Right lobe of liver (tissue), 6 donors: ENCODE measurements at places on chromosomes 3 and 15. TPM values are rescaled to one million over a fixed set of nuclear protein-coding genes. Genes with fewer than 3 reads are reported as not detected.

DNA sequence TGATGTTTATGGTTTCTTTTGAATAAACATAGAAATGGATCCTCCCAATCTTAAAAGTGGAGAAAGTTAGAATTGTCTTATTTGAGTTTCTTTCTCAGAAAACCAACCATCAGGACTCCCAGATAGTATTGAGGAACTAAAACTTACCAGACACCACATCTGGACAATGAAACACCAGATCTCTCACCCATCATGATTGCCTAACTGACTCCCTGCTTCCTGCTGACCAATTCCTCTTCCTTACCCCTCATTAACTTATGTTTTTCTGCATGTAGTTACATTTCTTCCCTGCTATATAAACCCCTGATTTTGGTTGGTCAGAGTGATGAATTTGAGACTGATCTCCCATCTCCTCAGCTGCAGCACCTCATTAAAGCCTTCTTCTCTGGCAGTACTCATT lies 242.0 kb upstream of the SETMAR start:
- no peak for DNase-seq

- DNase-seq: no peak
Measured at GRCh38 chr15:90564051-90564450, 34.3 kb downstream of the CRTC3 start.

DNA sequence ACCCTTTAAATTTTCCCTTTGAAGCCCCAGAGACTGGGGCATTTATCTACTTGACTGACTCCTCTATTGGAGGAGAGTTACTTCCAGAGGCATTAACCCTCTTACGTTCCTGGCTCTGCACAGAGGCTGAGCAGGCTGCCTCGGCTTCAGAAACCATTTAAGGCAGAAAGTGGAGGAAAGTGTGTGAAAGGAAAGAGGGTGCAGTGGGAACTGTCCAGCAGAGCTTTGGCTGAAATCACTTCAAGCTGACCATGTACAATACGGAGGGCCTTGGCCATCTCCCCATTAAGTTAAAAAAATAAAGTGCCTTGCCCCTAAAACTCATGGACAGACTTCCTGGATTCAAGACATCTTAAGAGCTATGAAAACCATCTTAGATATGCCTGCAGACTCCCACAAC lies 238.7 kb downstream of the SV2B start:
- no peak for DNase-seq

- no peak for DNase-seq
Measured at GRCh38 chr3:9142362-9142761, 107.1 kb downstream of the SRGAP3 start.

DNA sequence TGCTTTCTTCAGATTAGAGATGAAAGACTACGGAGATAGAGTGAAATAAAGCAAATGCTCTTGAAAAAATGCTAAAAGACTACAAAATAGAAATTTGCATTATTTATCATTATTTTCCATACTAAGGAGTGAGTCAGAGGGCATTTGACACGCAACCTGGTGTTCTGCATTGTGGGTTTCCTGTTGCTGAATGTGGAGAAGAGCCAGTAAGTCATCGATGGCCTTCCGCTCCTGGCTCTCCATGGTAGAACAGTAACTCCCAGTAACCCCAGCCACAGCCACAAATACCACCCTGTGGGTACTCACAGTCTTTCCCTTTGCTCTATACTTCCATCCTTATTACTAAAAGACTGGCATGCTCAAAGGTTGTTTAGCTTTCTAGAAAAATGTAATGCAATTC lies 61.5 kb downstream of the CGGBP1 start:
- DNase-seq: no peak

The RAD51 gene
- total RNA-seq: not detected

The EOMES gene
- 0.43 TPM for total RNA-seq

The KBTBD12 gene
- total RNA-seq: not detected

The ACOX2 gene
- total RNA-seq: 269 TPM

The AGBL1 gene
- total RNA-seq: not detected

The SPTBN5 gene
- 0.06 TPM for total RNA-seq
